WERI-Rb-1 (cell line): ENCODE measurements at places on chromosomes 7 and 10.
A peak's percentile ranks its signal among the peaks of the same experiment; 100 is the strongest.

GRCh38 chr10:102676534-102677315 lies 32.4 kb downstream of the TRIM8 start:
- no peak for DNase-seq

GRCh38 chr7:156932006-156932405 lies 17.5 kb upstream of the NOM1 start:
- DNase-seq: peak; percentile 29

DNA sequence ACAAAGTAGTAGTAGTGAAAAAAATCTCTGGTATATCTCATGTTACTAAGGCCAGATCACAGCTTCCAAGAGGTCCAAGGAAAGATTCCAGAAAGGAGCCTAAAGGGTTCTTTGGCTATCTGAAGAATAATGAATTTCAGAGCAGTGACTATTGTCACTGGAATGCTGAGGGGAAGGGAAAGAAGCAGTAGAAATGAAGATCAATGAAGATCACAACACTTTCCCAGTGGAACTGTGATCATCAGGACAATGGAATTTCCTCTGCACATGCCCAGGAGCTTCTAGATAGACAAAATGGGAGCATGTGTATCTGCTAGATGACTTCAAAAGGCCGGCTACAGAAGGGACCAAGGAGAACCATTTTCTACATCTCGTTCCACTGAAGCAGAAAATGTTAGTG lies 219.5 kb upstream of the PHYHIPL start:
- DNase-seq: no peak

DNA sequence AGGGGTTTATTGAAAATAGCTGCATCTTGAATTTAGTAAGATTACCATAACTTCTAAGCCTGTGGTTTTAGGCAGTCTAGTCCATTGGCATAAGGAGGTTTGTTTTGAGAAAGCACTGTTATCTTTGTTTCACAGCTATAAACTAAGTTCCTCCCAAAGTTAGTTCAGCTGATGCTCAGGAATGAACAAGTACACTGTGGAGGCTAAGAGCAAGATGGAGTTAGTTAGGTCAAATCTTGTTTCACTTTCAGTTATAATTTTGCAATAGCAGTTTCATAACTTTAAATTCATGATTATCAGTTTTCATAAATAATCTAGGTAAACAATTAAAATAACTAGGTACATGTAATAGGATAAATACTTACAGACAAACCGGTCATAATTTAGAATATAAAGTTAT lies 15.4 kb downstream of the SEC61G start:
- DNase-seq: no peak

GRCh38 chr10:36248304-36248981 lies 606.3 kb upstream of the FZD8 start:
- no peak for DNase-seq
